ENCODE measurements at places on chromosomes 12 and 14.
A peak's percentile ranks its signal among the peaks of the same experiment; 100 is the strongest.

DNA sequence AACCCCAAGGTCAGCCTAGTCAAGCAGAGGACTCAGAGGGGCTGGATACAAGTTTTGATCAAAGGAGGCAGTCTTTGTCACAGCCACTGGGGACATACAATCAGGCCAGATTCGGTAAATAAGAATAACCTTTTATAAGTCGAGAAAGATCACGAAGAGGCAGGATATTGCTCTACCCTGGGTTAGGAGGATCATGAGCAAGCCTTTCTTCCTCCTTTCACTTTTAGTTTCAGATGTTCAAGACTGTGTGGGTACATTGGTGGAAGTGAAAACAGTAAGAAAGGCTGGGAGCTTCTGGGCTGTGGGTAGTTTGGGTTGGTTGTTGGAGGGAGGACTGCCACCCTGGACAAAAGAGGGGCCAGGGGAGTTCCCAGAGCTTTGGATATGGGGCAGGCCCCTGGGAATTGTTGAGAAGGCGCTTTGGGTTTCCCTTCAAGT lies 127.7 kb downstream of the SNAPC1 start:
- no peak for DNase-seq

DNA sequence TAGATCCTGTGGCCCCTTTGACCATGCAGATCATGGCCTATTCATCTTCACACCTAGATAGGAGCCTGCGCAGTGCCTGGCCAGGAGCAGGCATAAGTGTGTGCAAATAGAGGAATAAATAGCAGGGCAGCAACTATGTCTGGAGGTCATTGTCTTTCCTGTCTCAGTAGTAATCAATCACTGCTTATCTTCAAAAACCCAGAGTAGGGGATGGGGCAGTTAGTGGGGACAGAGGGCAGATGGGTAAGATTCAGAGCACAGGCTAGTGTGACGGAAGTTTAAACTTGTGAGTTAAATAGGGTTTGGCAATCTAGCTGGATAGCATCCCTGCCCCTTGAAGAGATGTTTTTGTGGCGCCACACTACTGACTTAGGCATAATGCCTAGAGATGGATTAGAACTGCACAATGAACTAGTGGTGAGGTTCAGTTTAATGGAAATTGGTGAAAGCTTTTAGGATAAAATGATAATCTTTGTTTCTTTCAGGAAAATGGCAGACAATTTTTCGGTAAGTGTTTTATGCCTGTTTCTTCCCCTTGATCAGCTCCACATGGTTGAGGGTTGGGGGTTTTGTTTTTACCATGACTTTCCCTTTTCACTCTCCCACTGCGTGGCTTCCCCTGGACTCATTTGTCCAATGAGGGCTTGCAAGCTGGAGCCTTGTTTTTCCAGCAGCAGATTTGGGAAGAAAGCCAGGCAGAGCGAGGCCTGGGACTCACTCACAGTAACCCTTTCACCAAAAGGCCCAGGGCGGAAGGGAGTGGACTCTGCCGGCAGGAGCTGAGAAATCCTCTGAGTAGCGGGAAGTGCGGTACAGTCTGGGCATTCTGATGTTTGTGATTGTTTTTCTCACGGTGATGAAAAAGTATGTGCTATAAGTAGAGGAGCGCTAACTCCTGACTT lies 8.1 kb downstream of the LGALS3 start:
- peak; percentile 73 for DNase-seq

- DNase-seq = peak; percentile 32
These were observed 15.3 kb upstream of the DPF3 start for GRCh38 chr14:72909163-72909562.

GRCh38 chr12:43692064-43692463 lies 66.5 kb downstream of the PUS7L start:
- DNase-seq = no peak

DNA sequence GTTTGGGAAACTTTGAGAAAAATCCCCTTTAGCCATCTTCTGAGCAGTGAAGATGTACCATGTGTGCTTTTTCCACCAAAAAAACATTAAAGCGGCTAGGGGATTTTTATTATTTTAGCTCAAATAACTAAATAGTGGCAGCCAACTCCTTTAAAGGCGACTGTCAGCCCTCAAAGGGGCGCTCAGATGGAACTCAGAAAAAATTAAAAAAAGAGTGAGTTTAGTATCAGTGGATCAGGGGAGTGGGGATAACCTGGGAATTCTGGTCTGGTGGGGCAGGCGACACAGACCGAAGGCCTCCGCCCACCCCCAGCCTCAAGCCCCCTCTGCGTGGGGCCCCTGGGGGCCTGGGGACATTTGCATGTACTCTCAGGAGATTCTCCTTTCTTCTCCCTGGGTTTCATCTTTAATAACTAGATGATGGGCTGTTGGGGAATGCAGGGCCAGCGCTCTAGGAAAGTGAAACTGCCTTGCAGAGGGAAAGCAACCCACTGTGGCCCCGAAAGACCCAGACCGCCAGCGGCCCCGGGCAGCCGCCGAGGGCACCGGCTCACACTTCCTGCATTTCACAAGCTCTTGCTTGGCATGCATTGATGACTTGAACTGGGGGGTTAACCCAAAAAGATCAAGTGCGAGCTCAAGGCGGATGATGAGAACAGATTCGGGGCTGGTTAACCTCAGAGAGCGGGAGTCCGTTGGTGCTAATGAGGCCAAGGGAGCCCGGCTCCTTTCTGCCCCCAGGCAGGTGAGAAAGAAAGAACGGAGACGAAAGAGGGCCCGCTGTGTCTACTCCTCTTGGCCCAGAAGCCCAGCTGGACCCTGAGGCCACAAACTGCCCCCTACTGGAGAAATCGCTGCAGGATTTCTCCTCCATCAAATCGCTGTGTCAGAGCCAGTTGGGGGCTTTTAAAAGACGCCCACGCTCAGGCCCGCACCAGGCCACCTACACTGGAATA lies 7.3 kb upstream of the BATF start:
- DNase-seq = peak; percentile 51

GRCh38 chr12:26416550-26416949 lies 221.2 kb downstream of the SSPN start:
- DNase-seq = no peak

GRCh38 chr14:61470261-61470960 lies 149.0 kb downstream of the PRKCH start:
- peak; percentile 53 for DNase-seq

GRCh38 chr12:111215881-111216280 lies 153.0 kb downstream of the PHETA1 start:
- DNase-seq = no peak

DNA sequence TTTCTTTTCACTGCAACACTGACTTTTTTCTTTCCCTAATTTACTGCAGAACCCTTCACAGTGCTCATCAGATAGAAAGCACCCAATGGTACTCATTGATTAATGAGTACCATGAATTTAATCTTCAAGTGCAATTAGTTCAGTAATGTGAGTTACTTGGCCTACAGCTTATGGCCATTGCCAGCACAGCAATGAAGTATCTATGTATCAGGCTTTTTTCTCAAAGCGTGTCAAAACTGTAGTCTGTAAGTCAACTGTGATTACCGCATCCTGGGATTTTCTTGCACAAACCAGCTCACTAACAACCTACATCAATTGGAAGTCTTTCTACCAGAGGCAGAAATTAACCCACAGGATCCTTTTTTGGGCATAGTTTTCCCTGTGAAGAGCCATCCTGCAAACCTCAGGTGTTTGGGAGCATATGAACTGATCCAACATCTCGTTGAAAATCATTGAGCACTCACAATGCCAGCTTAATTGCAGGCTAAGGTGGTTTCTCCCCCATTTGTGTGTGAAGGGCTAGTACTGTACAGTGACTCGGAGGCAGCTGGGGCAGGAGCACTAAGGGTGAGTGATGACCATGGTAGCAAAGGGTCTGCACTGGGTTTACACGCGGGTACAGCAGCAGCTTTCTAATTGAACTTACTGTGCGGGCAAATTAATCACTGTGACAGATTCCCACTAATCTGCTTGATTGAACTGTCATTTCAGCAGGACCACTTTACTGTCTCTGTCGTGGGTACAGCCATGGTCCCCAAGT lies 619.3 kb downstream of the SNAPC1 start:
- no peak for DNase-seq

- DNase-seq = no peak
These were observed 35.3 kb downstream of the VWF start for GRCh38 chr12:6088921-6089747.

GRCh38 chr14:79852950-79853744 lies 358.2 kb downstream of the DIO2 start:
- DNase-seq = no peak

DNA sequence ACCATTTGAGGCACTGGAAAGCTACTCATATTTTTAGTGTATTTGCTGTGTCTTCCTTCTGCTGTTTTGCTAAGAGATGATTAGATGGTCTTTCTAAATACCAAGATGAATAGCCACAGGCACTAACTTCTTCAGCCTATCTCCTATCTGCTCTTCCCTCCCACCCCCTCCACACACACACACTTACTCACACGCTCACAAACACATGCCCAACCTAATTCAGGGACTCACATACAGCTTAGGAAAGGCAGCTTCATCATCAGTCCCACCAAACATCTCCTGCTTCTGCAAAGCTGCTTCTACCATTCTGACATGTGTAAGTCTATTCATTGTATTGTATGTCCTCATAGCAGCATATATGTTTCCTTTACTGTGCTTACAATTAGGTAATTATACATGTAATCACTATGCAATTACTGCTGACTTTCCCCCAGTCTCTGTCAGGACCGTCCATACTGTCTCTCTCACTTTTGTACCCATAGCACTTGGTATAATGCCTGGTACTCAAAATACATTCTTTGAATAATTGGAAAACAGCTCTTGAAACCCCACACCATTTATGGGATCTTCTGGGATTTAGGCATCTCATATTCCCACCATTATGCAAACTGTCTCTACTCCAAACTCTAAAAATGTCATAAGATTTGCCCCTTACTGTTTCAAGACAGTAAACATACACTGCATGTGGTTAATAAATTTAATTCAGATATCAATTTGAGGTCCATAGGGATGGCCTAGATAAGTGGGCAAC lies 83.3 kb upstream of the HIF1A start:
- DNase-seq = no peak

- DNase-seq = peak; percentile 2
These were observed 754.5 kb downstream of the C12orf50 start for GRCh38 chr12:87274594-87275245.

- DNase-seq = no peak
These were observed 2.4 kb upstream of the MLEC start for GRCh38 chr12:120684523-120684932.

GRCh38 chr12:6452944-6453630 lies 1.2 kb downstream of the TAPBPL start:
- no peak for DNase-seq

DNA sequence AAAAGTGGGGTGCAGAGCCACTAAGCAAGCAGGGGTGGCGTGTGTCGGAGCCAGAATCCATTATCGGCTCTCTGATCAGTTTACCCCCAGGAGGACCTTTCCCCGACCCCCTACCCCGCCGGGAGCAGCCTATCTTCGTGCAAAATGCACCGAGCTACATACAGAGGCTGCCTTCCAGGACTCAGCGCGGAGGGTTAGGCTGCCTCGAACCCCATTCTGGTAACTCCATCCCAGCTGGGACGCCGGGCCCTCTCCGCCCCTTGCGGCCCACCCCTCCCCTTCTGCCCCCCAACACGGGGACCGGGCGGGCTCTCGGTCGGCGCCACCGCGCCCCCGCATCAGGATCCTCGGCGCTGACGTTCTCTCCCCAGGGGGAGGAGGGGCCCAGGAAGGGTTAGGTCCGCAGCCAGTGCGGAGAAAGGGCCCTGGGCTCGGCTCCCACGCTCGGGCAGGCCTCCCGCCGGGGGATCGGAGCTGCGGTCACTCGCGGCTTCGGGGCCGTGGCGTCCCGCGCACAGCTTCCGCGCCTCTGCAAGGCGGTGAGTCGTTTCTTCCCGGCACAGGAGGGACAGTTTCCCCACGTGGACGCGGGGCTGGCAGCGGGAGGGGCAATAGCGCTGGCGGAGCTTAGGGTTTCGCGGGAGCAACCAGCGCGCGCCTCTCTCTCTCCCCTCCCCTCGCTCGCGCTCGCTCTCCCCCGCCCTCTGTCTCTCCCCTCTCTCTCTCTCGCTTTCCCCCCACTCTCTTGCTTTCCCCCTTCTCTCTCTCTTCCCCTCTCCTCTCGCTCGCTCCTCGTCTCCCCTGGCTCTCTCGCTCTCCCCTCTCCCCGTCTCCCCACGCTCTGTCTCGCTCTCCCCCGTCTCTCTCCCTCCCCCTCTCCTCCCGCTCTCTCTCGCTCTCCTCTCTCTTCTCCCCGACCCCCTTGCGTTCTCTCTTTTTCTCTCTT lies 12.5 kb upstream of the MAP3K9 start:
- peak; percentile 88 for DNase-seq

DNA sequence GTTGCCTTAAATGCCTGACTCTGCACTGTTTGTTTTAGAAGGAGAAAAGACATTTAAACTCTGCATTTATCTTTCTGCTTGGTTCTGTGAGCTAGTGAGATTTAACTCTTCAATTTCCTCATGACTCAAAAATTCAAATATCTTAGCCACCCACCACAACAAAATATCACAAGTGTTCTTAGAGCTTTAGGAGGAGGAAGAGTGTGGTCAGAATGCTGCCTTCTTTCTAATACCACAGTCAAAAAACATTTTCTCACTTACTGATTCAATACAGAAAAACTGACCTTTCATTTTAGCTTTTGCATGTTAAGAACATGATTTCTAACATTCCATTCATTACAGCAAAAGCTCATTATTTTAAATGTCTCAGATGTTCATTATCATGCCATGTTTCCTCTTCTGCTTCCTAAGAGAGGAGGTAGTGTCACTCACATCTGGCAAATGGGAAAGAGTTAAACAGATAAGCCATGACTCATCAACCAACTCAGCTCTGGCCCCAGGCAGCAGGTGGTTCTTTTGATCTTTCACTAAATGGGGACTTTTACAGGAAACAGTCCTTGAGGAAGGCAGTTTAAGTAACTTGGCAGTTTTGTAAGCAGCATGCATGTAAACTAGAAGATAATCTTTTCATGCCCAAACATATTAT lies 56.4 kb upstream of the RNU6-8 start:
- peak; percentile 33 for DNase-seq

DNA sequence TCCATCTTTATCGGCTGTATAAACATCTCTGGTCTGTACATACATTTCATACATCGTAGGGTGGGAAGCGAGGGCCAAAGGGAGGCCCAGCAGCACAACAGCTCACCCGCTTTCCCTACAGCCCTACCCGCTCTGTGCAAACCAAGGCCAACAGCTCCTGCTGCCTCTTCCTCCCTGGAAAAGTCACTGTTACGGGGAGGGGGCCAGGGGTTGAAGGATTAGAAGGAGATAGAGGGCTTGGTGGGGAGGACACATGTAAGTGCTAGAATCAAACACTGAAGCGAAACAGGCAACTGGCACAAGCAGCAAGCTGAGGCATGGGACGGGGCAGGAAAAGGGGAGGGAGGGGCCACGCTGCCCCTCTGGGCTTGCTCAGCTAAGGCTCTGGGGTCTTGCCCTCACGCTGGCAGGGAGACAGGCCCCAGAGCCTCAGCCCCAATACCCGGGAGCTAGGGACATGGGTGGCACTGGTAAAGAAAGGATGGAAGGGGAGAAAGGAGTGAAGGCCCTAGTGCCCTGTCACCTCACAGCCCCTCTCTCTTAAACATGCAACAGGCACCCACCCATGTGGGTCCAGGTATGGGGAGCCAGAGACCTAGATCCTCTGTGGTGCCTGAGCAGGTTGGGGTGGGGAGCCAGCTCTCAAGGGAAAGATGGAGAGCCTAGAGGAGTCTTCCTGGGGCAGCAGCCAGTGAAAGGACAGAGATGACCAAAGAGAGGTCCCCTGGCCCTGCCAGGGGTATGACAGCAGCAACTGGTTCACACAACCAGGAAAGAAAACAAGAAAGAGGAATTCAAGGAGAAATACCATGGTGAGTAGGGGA lies 14.4 kb downstream of the SPRYD3 start:
- no peak for DNase-seq

Data from GM03348 (cell line).